GM23338 (cell line): ENCODE measurements at places on chromosomes 6 and 20. TPM values are rescaled to one million over a fixed set of nuclear protein-coding genes. Genes with fewer than 3 reads are reported as not detected.

POPDC3 gene
- total RNA-seq: 5.1 TPM in 2 replicates

- DNase-seq: no peak
These were observed 1117.7 kb upstream of the MAP3K7 start for GRCh38 chr6:91704531-91704930.

- no peak for DNase-seq
These were observed 148.6 kb downstream of the LRRC1 start for GRCh38 chr6:53943395-53943794.

GRCh38 chr20:10312111-10312510 is 93.5 kb downstream of the SNAP25 start:
- DNase-seq: no peak

AIF1 gene
- 6.2 and 13.3 TPM in 2 replicates for total RNA-seq

TREM1 gene
- not detected in 2 replicates for total RNA-seq

- DNase-seq: no peak
These were observed 25.7 kb downstream of the PRPH2 start for GRCh38 chr6:42696526-42697267.

DNA sequence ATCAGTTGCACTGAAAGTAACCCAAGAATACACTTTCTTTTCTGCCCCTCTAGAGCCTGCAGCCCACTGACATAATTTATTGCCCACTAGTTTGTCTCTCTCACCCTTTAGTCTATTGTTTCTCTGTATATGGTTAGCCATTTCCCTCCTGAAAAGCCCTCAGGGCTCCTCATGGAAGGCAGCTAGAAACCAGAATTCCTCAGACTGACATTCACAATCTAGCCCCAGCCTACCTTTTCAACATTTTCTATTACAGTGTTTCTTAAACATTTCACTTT is 21.4 kb upstream of the PAQR8 start:
- DNase-seq: no peak

- no peak for DNase-seq
These were observed 1.5 kb downstream of the BAK1 start for GRCh38 chr6:33578588-33579011.

DNA sequence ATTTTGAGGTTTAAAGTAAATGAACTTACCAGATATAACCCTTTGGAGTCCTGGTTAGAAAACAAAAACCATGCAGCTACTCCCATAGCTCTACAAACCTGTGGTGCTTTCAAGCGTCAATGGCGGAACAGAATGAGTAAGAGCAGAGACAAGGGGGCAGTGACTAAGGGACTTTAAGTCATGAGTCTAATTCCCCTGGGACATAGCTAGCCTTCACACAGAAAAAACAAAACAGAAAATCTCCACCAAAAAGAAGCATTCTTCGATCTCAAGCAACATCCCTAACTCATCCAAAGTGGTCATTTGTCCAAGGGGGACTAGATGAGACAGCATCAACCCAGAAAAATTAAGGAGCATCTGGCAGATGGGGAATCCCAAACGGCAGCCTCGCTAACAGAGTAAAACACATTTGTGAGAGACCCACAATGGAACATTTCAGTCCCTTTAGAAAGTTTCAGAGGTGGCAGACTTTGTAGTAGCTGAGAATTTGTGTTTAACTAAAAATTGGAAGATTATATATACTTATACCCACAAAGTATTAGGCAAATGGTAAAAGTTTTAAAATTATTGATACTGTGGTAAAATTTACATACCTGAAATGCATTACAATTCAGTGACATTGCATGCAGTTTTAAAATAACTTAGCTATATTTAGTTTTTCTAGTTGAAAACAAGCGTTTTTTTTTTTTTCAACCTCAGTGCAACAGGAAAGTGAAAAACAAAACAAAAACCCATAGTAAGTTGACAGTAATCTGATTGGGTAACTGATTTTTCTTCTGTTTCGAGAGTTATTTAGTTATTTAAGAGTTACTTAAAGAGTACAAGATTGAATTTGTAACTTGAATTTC is 67.5 kb downstream of the KCNQ5 start:
- DNase-seq: no peak

PRICKLE4 gene
- 0.66 and 0.89 TPM in 2 replicates for total RNA-seq

GRCh38 chr6:84033523-84034451 is at the start of gene MRAP2:
MRAP2 (plus strand) TSS chr6:84033772; CDS start chr6:84055319, 21,547 bp downstream.
- DNase-seq: peak; percentile 76

DNA sequence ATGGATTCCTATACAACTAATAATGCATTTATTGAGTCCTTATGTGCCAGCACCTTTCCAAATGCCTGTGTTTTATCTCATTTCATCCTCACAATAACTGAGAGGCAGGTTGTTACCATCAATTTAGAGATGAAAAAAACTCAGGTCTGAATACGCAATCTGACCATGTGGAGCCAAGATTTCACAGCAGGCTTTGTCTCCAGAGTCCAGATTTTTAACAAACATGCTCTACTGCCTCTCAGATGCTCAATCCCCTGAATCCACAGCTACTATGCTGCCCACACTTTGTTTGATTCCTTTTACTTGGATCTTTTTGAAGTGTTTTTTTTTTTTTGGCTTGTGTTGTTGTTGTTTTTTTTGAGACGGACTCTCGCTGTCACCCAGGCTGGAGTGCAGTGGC is 46.8 kb downstream of the B4GALT5 start:
- no peak for DNase-seq

CALHM4 gene
- total RNA-seq: not detected in 2 replicates

DNA sequence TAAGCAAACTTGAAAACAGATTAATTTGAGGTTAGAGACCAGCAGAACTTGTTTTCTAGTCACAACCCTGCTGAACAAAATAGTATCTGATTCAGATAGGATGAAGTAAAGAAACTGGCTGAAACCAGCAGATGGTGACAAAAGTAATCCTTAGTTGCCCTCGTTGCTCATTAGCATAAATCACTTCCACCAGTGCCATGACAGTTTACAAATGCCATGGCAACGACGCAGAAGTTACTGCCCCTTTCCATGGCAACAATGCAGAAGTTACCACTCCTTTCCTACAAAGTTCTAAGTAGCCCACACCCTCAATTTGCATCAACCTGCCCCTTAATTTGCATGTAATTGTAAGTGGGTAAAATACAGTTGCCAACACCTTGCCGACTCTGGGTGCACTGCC is 23.7 kb downstream of the SNRPB start:
- peak; percentile 75 for DNase-seq

DNA sequence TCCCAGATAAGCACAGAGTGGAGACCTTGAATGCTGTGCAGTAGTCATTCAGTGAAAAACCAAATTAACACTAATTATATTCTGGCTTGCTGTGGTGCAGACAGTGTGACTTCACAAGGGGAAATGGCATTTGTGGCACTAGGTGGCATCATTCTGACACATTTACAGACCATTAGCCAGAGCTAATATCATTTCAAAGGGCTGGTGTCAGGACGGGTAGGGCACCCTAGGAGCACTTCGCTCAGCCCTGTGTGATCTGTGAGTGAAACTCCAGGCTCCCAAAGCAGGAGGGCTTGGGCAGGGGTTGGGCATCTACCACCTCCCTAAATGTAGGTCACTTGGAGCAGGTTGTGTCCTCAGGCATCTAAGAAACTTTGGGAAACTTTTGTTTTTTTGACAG is 555.8 kb downstream of the PKHD1 start:
- DNase-seq: no peak

- peak; percentile 81 for DNase-seq
These were observed 7.3 kb upstream of the ULBP2 start for GRCh38 chr6:149934249-149935156.

DNA sequence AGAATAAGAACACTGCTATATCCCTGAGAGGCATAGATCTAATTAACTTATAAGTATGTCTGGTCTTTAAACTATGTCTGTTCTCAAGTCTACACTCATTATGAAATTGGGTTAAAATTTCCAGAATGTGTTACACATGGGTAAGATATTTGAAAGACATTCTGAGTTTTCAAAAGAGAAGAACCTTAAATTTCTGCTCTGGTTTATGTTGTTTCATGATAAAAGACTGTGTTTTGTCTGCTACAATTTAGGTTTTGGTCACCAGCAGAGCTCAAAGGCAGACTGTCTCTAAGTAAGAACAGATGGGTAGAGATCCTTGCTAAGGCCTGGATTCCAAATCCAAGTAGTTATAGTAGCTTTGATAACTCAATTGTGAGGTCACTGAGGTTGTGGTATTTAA is 6.0 kb downstream of the STMND1 start:
- DNase-seq: no peak

DNA sequence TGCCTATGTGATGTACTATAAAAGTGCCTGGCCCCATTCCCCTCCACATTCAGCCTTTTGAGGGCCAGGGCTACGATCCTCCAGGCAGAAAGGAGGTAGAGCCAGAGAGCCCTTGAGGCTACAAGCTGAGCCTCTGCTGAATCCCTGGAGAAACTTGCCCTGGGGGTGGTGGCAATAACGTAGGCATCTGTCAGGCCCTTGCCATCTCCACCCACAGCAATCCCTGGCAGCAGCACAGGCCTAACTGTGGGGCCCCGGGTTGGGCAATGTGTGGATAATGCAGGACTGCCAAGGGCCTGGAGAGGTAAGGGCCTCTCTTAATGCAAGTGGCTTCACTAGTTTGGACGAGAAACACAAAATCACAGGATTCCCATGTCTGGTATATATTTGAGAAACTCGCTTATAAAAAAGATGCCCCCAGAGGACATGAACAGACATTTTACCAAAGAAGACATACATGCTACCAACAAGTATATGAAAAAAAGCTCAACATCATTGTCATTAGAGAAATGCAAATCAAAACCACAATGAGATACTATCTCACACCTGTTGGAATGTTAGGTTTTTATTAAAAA is 99.0 kb downstream of the QRSL1 start:
- no peak for DNase-seq

MYH7B gene
- 0.10 and 0.78 TPM in 2 replicates for total RNA-seq

DNA sequence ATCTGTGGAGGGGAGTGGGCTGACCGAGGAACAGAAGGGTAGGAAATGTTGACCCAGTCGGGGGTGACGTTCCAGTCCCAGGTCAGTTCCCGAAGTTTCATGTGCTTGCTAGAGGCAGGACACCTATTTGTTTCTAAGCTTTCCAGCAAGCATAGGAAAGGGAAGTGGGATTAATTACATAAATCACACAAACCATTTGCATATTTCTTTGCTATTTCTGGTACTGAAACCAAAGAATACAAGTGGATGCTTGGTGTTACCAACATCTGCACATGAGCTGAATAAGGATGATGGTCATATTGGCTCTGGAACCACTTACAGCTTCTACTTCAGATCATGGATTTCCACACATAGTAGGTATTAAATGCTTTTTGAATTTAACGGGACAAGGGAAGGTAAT is 546.5 kb downstream of the PRKN start:
- DNase-seq: no peak

GRCh38 chr20:49545572-49545971 is 22.4 kb downstream of the PTGIS start:
- DNase-seq: peak; percentile 27

GRCh38 chr6:835476-836160 is 142.7 kb upstream of the EXOC2 start:
- DNase-seq: no peak

COL9A1 gene
- 14.1 and 20.3 TPM in 2 replicates for total RNA-seq

GRCh38 chr6:98845211-98846020 is 11.0 kb downstream of the POU3F2 start:
- peak; percentile 94 for DNase-seq

GRCh38 chr6:92072387-92072786 is 1347.0 kb downstream of the EPHA7 start:
- no peak for DNase-seq

DNA sequence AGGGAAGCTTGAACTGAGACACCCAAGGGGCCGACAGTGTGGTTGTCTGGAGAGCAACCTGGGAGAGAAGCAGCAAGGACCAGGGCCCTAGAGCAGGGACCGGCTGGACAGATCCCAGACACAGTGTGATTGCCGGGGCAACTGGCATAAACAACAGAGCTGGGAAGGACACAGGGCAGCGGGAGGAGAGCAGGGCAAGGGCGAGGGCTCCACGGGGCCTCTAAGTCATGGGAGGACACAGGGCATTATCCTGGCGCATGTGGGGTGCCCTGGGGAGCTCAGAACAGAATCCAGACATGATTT is 31.1 kb upstream of the CCR6 start:
- DNase-seq: no peak

- DNase-seq: no peak
These were observed 13.9 kb downstream of the GNL1 start for GRCh38 chr6:30542404-30542725.

MRPS10 gene
- total RNA-seq: 42.7 and 49.3 TPM in 2 replicates

DNA sequence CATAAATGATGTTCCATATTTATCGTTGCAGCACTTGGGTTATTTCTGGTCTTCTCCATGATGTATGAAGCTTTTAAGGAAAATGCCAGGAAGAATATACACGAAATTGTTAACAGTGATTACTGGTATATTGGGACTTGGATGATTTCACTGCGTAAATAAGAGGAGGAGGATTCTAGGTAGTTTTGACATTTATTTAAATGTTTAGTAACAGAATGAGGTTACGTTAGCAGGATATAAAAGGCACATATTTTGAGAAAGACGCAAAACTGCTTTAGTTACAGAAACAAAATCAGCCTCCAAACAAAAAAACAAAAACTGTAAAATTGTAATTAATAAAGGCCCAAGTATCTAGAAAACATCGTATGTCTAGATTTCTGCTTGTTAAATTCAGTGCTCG is 147.7 kb downstream of the JARID2 start:
- DNase-seq: no peak

GRCh38 chr6:142523515-142524375 is 221.9 kb downstream of the ADGRG6 start:
- DNase-seq: no peak

GRCh38 chr6:115882174-115882573 is 178.5 kb downstream of the FRK start:
- DNase-seq: no peak

TBXT gene
- 0.39 TPM in 1 of 2 replicates, not detected in the other for total RNA-seq

- DNase-seq: no peak
These were observed 7.1 kb downstream of the UQCC2 start for GRCh38 chr6:33704215-33705066.

- DNase-seq: no peak
These were observed 64.5 kb downstream of the ATP9A start for GRCh38 chr20:51703400-51704287.

GRCh38 chr20:11246251-11246775 is 572.5 kb upstream of the JAG1 start:
- DNase-seq: no peak

- no peak for DNase-seq
These were observed 3.7 kb downstream of the IBTK start for GRCh38 chr6:82243884-82244283.

- DNase-seq: peak; percentile 76
These were observed 226.0 kb upstream of the TSHZ2 start for GRCh38 chr20:52746190-52746589.

TMEM244 gene
- not detected in 2 replicates for total RNA-seq

GRCh38 chr6:147177286-147177685 is 26.9 kb upstream of the STXBP5 start:
- DNase-seq: no peak

DNA sequence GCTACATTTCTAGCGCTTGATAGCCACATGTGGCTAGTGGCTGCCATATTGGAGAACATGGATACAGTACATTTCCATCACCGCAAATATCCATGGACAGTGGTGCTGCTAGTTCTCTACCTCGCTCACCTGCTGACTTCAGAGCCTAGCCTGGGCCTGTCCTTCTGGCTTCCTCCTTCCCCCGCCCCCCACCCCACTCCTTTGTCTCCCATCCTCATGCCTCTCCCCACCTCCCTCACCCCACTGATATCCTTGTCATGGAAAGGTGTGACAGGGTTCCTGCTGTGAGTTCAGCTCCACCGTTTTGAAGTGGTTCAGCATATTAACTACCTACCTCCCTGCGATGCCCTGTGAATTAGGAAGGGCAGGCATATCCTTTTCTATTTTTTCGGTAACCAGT is 14.2 kb downstream of the NKX2-2 start:
- DNase-seq: no peak

NR2E1 gene
- not detected in 2 replicates for total RNA-seq

- no peak for DNase-seq
These were observed 146.8 kb downstream of the CDC5L start for GRCh38 chr6:44534291-44534690.
